ENCODE measurements at places on chromosomes 2 and 18.

DNA sequence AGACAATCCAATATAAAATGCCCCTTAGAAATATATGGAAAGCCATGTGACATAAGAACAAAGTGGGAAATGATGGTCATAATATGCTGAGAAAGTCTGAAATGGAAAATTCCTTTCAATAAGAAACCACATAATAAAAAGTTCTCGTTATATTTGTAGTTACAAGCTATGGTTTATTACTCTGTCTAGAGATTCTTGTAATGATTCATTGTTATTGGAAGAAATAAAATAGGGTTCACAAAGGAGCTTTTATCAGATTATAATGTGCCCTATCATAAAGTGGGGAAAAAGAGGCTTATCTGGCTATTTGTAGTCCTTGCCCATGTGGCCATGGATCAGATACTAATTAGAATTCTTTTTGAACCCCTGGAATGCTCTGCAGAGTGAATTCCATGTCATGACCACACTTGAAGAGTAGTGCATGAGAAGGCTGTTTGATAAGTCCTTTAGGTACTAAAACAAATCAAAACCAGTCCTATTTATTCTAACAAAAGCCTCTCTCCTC, 420.7 kb upstream of the NRP2 start:
- DNase-seq: no peak

DNA sequence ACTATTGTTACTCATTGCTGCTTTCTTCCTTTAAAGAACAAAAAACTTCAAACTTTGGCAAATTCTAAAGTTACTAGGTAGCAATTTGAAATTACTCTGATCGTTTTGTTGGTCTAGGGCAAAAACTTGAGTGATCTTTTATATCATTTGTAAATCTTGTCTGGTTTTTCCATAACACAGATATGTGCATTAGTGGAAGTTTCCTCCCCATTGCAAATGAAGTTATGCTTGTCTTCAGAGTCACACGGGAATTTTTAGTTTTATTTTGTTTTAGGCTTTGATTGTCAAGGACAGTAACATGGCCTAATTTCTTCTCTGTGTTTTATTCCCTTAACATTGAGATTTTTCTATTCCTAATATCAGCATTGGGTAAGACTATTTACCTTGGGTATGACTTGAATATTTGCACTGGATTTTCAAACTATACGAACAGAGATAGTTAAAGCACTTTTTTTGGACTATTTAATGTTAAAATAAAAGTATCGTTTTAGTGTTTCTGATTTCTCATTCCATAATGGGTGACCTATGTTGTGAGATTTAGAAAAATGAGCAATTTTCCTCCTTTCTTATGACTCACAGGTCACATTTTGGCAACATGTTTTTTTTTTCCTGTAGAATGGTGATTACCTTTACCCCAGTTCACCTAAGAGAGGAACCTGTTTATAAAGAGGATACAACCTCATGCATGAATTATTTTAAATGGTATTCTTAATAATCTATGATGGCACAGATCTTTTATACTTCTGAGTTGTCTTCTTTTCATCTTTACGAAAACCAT, 65.0 kb downstream of the BABAM2 start:
- DNase-seq: no peak

DNA sequence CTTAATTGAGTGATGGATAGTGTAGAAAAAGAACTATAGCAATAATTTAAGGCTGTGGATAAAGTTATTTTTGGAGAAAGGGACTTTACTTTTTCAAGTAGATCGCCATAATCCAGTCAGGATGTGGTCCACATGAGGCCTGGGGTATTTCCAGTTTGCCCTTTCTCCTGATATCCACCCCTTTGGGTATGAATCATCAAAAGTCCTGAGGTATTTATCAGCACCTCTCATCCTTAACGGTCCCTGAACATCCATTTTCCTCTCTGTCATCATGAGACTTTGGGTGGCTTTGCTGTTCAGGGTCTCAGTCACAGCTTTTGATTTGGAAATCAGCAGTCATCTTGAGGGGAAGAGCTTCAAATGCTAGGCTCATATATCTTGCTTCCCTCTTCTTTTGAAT, 39.3 kb upstream of the ELAC1 start:
- DNase-seq: no peak

GRCh38 chr2:234843411-234843810, 108.4 kb upstream of the SH3BP4 start:
- no peak for DNase-seq

GRCh38 chr2:67883316-67884087, 179.3 kb downstream of the C1D start:
- no peak for DNase-seq

DNA sequence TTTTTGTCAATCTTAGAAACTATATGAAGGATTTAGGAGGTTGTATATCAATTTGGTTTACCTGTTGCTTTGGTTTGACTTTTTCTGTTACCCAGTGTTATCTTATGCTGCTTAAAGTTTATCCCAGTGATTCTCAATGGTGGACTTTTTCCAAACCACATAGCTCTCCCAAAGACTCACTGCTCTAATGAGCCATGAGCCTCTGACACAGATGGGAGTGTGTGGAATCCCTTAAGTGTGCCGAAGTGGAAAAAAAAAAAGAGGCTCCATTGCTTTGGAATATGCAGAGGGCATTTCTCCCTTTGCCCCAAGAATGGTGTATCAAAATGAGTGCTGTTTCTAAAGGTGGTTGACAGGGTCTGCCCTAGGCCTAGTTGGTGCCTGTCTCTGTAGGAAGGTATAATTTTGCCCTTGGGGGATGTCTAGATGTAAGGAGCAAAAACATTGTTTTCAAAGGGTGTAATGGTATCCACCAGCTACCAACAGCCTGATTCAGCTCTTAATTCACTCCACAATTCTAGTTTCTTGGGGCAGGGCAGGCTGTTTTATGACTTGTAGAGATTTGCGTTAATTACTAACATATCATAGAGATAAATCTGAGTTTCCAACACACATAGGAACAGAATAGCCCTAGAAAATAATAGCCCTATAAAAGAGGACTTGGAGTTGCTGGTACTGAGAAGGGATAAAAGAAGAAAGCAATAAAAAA, 64.3 kb upstream of the CYP26B1 start:
- no peak for DNase-seq

GRCh38 chr18:49241852-49242251, 218.6 kb downstream of the DYM start:
- no peak for DNase-seq

GRCh38 chr2:234852035-234852434, 99.8 kb upstream of the SH3BP4 start:
- no peak for DNase-seq

- no peak for DNase-seq
Observed at GRCh38 chr2:938181-939005, 12.3 kb upstream of the SNTG2 start.

- no peak for DNase-seq
Observed at GRCh38 chr2:185245216-185245615, 493.4 kb upstream of the FSIP2 start.

DNA sequence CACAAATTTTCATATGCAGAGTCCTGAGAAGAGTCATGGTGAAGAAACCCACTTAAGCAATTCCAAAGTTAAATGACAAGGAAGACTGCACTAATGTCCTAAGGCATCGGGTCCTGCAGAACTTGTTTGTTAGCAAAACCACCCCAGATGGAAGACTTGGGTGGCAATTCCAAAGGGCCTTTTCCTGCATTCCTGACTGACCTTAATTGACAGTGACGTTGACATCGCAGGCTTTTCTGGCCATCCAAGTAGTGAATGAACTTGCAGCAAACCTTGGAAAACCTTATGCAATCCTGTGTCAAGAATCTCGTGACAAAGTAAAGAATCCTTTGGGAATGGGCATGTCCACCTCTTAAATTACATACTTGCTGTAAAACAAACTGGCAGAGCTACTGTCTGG, 112.5 kb upstream of the SH3BP4 start:
- DNase-seq: no peak

- DNase-seq: no peak
Observed at GRCh38 chr2:3462493-3463104, 56.7 kb downstream of the ADI1 start.

GRCh38 chr2:173680574-173680973, 284.6 kb downstream of the SP3 start:
- no peak for DNase-seq

DNA sequence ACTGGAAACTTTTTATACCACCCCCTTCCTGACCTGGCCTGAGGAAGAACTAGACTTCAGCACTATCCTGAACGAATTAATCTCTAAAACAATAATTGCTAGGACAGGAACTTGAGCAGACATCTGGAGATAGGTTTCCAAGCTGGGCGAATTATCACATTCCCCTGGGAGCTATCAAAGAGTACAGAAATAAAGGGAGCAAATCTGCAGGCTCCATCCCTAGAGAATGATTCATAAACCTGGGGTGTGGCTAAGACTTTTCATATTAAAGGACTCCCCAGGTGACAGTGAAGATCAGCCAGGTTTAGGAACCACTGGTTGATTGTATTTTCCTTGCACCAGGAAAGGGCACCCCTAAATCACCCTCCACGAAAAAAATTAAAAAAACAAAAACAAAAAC, 105.6 kb upstream of the NOL4 start:
- no peak for DNase-seq

- DNase-seq: no peak
Observed at GRCh38 chr2:155035308-155035707, 336.8 kb downstream of the KCNJ3 start.

GRCh38 chr18:449374-449773, 51.1 kb downstream of the COLEC12 start:
- no peak for DNase-seq

- no peak for DNase-seq
Observed at GRCh38 chr2:12555012-12555645, 161.6 kb upstream of the TRIB2 start.

All from activated CD4-positive, CD25-positive, alpha-beta regulatory T cell (primary cell).